Heart left ventricle (tissue), 16 donors: ENCODE measurements at places on chromosomes 1 and 21. TPM values are rescaled to one million over a fixed set of nuclear protein-coding genes. Genes with fewer than 3 reads are reported as not detected.

Gene KIRREL1
- 8.0 TPM for total RNA-seq

Gene FCRL1
- 0.35 TPM for total RNA-seq

GRCh38 chr21:46399129-46399528, 59.6 kb upstream of the DIP2A start:
- no peak overlapping the region for H3K4me3 ChIP-seq
- H3K4me1 ChIP-seq = no peaks in the 10 kb centered on the region
- H3K36me3 ChIP-seq = peaks cover 84% of the 10 kb centered on the region
- no peak for DNase-seq

Gene KCNA3
- total RNA-seq = 0.63 TPM

GRCh38 chr1:1894354-1895059, 3.6 kb upstream of the GNB1 start:
- no peaks in the 10 kb centered on the region for H3K36me3 ChIP-seq
- peaks cover 40% of the 10 kb centered on the region for H3K4me1 ChIP-seq
- H3K4me3 ChIP-seq = no peak overlapping the region
- peak overlapping the region; percentile 22 for H3K27ac ChIP-seq

- DNase-seq = no peak
- H3K4me1 ChIP-seq = no peaks in the 10 kb centered on the region
- no peaks in the 10 kb centered on the region for H3K36me3 ChIP-seq
- no peak overlapping the region for H3K4me3 ChIP-seq
Measured at GRCh38 chr1:24970926-24971875, 41.1 kb upstream of the RUNX3 start.

- no peak for DNase-seq
- no peak overlapping the region for H3K27ac ChIP-seq
- H3K4me3 ChIP-seq = no peak overlapping the region
Measured at GRCh38 chr1:203167026-203167912, 8.4 kb downstream of the MYBPH start.

GRCh38 chr1:156461109-156461508, 39.5 kb downstream of the MEF2D start:
- peaks cover 33% of the 10 kb centered on the region for H3K4me1 ChIP-seq
- no peak for DNase-seq
- no peaks in the 10 kb centered on the region for H3K36me3 ChIP-seq
- no peaks in the 10 kb centered on the region for H3K27me3 ChIP-seq
- H3K27ac ChIP-seq = peak overlapping the region; percentile 27

Gene ISG15
- 43.0 TPM for total RNA-seq

Gene CRB1
- 0.29 TPM for total RNA-seq

GRCh38 chr1:248155927-248156326, 11.0 kb downstream of the OR2M5 start:
- H3K4me1 ChIP-seq = no peaks in the 10 kb centered on the region
- H3K4me3 ChIP-seq = no peak overlapping the region
- no peak for DNase-seq
- H3K36me3 ChIP-seq = no peaks in the 10 kb centered on the region

DNA sequence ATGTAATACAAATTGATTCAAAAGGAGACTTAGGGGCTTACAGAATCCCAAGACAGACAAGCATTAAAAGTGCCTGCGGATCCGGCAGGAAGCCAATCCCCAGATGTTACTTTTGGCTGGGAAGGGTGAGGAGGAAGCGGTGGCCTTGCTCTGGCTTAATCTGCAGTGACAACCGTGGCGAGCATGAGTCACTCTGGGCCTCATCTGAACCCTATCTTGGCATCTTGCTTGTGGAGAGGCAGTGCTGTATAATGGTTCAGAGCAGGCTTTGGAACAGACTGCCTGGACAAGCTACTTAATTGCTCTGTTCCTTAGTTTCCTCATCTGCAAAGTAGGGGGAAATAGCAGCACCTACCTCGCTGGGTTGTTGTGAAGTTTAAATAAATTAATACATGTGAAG, 74.1 kb downstream of the XCL2 start:
- DNase-seq = peak; percentile 84
- no peaks in the 10 kb centered on the region for H3K36me3 ChIP-seq
- H3K27ac ChIP-seq = no peak overlapping the region
- no peaks in the 10 kb centered on the region for H3K4me1 ChIP-seq

DNA sequence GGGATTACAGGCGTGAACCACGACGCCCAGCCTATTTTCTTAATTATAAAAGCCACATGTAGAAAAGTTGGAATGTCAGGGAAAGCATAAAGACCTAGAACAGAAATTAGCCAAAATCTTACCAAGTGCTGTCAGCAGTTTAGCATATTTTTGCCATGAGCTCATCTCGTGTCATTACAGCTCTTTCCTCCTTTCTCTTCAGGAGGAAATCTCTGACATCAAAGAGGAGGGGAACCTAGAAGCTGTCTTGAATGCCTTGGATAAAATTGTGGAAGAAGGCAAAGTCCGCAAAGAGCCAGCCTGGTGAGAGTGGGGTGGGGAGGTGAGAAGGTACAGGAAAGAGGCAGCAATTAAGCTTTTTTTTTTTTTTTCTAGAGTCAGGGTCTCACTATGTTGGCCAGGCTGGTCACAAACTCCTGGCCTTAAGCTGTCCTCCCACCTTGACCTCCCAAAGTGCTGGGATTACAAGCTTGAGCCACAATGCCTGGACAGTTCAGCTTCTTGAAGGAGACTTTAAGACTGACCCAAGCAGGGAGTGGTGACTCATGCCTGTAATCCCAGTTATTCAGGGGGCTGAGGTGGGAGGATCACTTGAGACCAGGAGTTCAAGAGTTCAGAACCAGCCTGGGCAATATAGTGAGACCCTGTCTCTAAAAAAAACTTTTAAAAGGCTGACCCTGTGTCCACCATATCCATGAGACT, 8.4 kb upstream of the BGLAP start:
- H3K36me3 ChIP-seq = peaks cover 2% of the 10 kb centered on the region
- H3K27ac ChIP-seq = no peak overlapping the region
- DNase-seq = peak; percentile 2
- H3K4me1 ChIP-seq = no peaks in the 10 kb centered on the region

GRCh38 chr1:65717815-65718454, 74.8 kb upstream of the PDE4B start:
- no peak for DNase-seq
- no peaks in the 10 kb centered on the region for H3K4me1 ChIP-seq
- H3K4me3 ChIP-seq = no peak overlapping the region
- no peak overlapping the region for H3K27ac ChIP-seq

DNA sequence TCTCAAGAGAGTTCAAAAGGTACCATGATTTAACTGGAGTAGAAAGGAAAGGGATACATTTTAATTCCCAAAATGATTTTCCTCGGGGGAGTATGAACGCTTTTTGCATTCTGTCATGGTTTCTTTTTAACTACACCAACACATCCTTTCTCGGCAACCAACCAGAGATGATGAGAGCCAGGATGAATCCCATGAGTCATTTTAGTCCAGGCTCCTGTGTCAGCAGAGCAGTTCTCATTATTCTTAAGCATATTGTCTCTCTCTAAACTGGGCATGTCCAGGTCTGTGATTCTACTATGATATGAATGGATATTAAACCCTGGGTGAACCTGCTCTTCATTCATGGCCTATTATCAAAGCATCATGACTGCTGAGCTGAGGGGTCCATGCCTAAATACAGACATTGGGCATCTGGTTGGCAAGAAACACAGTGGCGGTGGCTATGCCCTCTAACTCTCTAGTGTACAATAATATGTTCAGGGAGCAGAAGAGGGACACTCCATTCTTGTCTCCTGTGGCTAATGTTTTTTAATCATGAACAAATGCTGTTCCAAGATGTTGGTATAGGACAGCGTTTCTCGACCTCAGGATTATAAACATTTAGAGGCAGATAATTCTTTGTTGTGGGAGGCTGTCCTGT, 124.3 kb upstream of the ESRRG start:
- no peaks in the 10 kb centered on the region for H3K27me3 ChIP-seq
- H3K4me3 ChIP-seq = no peak overlapping the region
- H3K4me1 ChIP-seq = peaks cover 12% of the 10 kb centered on the region
- no peak for DNase-seq

DNA sequence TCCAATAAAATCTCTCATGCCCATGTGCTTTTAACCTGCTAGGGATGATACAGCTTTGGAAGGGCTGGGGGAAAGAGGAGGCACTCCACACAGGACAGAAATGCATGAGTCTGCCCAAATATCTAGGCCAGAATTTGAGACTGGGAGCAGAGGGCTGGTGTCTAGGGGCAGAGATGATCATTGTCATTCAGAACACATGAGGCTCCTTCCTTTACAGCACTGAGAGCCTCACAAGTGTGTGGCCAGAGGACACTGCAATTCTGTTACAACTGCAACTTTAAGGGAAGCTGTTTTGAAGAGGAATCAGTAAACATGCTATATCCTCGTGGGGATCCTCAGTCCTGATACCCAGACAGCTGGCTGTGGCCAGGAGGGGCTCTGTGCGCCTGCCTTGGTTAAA, 541.3 kb downstream of the OMA1 start:
- no peak for DNase-seq
- no peaks in the 10 kb centered on the region for H3K4me1 ChIP-seq
- H3K36me3 ChIP-seq = no peaks in the 10 kb centered on the region
- no peak overlapping the region for H3K27ac ChIP-seq

DNA sequence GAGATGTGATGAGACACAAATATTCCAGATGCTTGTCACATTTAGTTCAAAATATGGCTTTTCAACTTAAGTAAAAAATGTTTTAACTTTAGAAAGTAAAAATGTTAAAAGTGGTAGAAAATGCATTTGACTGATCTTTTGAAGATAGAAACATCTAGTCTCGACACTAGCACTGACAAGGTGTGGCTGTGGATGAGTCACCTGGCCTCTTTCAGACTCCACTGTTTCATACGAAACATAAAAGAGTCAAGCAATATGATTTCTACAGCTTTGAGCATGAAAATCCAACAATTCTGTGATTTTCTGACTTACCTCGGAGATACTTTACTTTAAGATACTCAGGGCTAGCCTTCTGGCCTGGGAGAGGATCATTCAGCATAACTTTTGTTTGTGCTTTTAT, 47.7 kb downstream of the TTC13 start:
- no peak overlapping the region for H3K27ac ChIP-seq
- no peak overlapping the region for H3K4me3 ChIP-seq
- no peaks in the 10 kb centered on the region for H3K36me3 ChIP-seq
- H3K4me1 ChIP-seq = no peaks in the 10 kb centered on the region
- H3K27me3 ChIP-seq = no peaks in the 10 kb centered on the region
